NCI-H2081 (cell line): ENCODE measurements at places on chromosomes 11 and 22.

- no peak for DNase-seq
Observed at GRCh38 chr22:26321469-26321913, 107.6 kb upstream of the ASPHD2 start.

DNA sequence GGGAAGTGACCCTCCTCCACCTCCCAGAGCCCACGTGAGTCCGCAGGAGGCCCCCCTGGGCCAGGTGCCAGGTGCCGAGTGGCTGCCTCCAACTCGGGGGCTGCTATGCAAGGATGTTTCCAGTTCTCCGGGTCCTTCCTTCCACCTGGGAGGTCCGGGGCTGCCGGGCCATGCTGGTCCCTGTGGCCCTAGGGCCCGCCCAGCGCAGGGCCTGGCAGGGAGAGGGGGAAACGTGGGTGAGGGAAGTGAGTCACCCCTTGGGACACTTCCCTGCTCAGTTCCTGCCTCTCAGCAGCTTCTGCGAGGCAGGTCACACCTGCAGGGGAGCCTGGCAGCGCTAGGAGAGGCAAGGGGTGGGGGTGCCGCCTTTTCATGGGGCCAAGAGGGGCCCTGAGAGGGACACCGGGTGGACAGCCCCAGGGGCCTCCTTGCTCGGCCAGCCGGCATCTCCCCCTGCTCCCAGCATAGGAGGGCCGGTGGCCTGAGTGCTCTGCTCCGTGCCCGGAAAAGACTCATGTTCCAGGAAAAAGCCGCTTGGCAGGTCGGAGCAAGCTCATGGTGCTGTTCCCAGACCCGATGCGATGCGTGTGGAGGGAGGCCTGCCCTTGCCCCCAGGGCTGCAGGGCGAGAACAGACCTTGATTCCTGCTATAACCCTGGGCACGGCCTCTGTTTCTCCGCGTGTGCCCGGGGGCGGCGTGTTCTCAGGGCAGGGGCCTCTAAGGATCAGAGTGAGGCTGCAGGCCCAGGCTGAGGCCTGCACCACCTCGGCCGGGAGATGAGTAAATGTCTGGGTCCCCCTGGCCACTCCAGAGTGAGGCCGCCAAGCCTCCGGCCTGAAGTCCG, 30.3 kb upstream of the WNT7B start:
- DNase-seq, result peak; percentile 76

DNA sequence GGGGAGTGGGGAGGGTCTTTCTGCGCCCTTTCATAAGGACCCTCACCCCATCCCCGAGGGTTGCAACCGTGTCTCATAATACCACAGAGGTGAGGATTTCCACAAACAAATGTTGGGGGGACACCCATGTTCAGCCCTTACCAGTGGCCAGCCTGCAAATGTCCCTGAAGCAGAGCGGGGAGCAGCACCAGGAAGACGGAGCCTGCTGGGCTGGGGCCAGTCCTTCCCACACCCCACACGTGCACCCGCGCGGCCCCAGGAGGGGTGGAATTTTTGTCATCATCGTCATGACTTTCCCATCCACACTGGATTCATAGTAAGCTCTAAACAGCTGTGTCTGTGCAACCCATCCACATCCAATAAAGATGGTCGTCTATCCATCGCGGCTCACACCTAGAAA, 409.8 kb downstream of the BRD1 start:
- DNase-seq, result no peak

DNA sequence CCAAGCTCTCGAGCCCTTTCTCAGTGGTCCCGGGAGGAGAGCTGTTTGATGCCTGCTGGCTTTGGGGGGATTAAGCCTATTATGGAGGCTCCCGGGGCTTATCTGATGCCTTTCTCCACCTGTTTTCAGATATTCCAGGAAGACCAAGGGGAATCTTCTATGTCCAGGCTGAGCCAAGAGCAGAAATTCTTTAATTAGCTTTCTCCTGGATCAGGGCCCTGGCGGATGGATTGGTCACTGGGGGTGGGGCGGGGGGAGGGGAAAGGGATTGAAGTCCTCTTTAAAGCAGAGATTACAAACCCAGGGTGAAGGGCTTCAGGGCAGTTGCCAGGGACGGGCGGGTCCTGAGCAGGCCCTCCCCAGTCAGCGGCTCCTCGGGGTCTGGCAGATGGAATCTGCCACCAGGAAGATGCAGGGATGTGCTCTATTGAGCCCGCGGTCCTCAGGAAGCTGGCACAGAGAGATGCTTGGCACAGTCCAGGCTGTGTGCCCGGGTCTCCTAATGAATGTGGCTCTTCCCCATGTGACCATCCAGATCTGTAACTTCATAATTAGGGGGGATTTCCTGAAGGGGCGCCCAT, 33.6 kb downstream of the MACROD1 start:
- peak; percentile 59 for DNase-seq

GRCh38 chr11:74932797-74933196, 16.1 kb downstream of the XRRA1 start:
- DNase-seq, result no peak

DNA sequence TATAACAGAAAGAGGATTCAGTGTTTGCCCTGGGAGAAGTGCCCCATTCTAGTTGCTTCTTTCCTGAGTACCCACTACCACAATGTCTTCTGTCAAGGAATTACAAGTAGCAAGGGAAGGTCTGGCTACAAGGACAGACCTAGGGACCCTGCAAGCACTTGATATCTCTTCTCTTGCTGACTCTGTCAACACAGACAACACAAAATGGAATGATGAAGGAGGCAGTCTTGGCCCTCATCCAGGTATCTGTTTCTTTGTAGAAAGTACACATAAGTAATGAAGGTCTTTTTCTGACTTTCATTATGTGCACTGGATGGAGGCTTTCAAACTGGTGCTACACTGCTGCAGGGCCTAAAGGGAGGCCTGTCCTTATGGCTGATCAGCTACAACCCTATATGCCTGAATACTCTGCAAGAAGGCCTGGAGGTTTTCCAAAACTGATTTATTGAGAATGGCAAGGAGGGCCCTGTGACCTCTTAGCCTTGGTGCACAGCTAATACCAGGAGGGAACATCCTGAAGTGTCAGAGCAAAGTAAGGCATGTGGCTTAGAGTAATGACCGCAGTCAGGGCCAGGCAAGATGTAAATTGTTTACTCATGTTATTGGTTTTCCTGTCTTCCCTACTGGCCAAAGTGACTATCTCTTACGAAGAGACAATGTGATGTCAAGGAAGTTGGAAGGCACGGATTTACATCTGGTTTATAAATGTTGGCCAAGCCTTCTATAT, 31.2 kb downstream of the GAB2 start:
- DNase-seq, result no peak

DNA sequence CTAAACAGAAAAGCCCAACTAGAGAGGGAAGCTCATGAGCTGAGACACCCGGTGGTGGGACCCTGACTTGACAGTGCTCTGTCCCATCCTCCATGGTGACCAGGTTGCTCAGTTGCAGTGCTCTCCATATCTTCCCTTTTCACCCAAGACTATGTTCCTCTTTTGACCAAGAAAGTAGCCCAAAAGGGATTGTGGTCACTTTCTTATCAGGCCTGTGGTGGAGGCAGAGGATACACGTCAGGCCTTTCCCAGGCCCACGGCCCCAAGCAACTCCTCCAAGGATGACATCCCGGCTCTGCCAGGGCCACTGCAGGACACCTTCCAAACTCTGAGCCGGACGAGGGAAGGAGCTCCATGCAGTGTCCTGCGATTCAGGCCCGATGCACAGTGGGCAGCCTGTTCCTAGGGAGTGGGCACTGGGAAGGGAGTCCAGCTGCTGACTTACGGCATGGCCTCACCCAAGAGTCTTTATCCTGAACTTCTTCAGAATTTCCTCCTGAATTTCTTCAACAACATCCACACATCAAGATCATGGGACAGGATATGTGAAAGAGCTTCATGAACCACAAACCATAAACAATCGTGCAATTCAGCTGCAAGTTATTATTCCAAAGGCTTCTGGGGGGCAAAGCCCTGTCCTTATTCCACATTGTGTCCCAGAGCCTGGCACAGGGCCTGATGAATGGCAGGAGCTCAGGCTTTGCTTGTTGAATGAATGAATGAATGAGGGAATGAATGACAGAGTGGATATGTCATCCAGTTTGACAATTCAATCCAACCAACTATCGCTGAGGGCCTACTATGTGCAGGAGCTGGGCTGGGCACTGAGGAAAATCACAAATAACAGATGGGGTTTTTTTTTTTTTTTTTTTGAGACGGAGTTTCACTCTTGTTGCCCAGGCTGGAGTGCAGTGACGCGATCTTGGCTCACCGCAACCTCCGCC, 36.0 kb upstream of the MYH9 start:
- DNase-seq, result no peak

DNA sequence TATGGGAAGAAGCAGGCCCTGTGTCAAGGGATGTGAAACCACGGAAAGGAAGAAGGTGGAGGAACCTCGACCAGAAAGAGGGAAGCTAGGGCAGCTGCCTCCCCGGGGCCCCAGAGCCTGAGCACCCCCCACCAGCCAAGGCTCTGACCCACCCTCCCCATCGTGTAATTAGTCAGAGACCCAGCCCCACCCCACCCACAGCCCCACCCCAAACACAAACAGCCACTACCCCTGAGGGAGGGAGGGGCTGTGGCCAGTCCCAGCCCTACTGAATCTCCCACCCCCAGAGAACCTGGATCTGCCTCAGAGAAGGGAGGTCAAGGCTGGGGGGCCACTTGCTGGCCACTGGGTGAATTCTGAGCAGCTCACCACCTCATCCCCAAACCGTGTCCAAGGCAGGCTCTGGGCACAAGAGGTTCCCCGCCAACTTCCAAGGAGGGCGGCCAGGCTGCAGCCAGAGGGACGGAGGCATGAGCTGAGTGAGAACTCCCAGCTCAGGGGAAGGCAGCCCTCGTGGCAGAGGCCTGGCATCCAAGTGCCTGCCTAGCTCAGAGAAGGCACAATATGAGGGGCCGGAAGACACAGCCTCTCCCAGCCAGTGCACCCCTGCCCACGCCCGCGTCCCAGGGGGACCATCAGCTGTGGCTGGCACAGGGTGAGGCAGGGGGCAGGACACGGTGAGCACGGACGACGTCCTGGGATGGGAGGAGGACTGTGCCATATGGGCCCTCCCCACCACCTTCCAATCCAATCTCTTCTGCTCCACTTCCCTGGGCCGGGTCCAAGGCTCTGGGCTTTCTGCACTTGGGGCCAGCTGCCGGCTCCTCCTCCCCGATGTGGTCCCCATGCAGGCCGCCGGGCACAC, 2.7 kb downstream of the PLXNB2 start:
- DNase-seq, result no peak

DNA sequence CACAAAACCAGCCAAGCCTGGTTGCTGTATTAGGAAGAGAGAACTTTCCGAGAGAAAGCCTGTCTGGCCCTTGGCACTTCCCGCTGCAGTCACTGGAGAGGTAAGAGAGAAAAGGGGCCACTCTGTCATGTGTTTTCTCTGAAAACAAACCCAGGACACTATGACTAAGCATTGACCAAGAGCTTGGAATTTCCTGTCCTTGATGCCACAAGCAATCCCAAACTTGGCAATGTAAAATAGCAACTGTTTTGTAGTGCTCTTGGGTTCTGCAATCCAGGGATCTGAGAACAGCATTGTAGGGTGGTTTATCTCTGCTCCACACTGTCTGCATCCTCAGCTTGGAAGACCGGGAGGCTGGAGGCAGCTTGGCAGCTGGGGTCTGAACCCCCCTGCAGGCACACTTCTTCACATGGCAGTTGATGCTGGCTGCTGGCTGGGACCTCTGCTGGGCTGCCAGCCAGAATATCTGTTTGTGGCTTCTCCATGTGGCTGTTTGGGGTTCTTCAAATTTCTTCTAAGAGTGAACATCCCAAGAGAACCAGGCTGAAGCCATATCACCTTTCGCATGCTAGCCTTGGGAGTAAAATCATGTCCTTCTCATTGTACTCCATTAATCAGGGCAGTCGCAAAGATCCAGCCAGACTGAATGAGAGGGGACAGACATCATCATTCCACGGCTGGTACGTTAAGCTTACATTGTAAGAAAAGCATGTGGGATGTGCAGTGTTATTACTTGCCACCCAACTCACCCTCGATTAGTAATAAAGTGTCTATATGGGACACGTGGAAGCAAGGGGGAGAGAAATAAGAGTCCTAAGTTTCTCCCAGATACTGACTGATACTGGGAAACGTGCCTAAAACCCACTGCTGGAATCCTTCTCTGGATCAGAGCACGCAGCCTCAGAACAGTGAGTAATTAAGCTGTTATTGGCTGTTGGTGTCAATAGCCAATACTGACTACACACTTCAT, 537.4 kb upstream of the B3GAT1 start:
- DNase-seq, result no peak

- DNase-seq, result no peak
Observed at GRCh38 chr11:105202844-105203548, 63.4 kb upstream of the CARD18 start.

GRCh38 chr11:101327908-101328307, 198.3 kb upstream of the PGR start:
- no peak for DNase-seq

GRCh38 chr11:126544108-126545056, 188.9 kb downstream of the ST3GAL4 start:
- peak; percentile 73 for DNase-seq

- no peak for DNase-seq
Observed at GRCh38 chr11:131838016-131838415, 467.6 kb downstream of the NTM start.

- peak; percentile 55 for DNase-seq
Observed at GRCh38 chr11:74726547-74727182, 4.6 kb downstream of the CHRDL2 start.

DNA sequence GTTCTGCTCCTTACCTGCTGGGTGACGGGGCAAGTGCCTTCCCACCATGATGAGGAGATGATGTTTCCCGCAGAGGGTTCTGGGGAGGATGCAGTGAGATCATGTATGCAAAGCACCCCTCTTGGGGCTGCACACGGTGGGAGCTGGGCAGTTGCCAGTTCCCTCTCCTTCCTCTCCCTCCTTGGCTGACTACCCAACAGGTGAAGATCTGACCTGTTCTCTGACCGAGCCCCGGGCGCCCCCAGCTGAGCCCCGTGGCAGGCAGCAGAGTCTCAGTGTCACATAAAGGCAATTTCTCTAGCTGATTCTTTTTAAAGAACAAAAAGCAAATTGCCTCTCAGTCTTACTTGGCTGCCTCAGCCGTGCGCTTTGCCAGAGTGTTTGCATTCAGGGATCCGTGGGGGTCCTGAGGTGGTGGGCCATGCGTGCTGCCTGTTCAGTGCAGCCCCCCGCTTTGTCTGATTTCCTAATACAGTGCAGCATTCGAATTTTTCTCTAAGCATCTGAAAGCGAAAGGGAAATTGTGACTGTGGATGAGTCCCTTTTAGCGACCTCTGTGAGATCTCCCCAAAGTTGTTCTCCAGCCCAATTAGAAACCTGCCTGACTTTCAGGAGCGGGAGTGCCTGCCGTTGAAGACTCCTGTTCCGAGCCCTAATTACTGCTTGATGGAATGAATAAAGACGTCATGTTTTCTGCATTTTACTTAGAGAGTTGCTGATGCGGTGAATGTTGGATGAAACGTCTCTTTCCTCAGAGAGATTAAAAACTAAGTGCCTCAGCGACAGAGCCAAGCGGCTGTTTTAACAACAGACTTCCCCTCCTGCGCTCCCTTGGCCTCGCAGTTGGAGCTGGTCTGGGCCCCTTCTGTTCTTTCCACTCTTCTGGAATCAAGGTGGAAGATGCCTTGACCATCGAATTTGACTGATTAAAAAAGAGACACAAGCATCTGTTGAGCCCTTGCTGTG, 86.0 kb downstream of the GRIK4 start:
- DNase-seq, result no peak

- DNase-seq, result no peak
Observed at GRCh38 chr11:18792827-18793226, 1.2 kb upstream of the PTPN5 start.

GRCh38 chr11:72140661-72141060, 5.1 kb downstream of the FOLR3 start:
- DNase-seq, result no peak

GRCh38 chr22:27212617-27213177, 555.3 kb downstream of the MIAT start:
- DNase-seq, result no peak
